Gastroesophageal sphincter (tissue), 4 donors: ENCODE measurements at places on chromosomes 7 and 10. TPM values are rescaled to one million over a fixed set of nuclear protein-coding genes. Genes with fewer than 3 reads are reported as not detected.

Gene MSMB
- not detected for total RNA-seq

Gene ANXA8
- total RNA-seq, result not detected

Gene CDHR1
- total RNA-seq, result not detected

Gene TRIM74
- total RNA-seq, result 2.6 TPM

Gene ECHDC3
- 11.5 TPM for total RNA-seq

DNA sequence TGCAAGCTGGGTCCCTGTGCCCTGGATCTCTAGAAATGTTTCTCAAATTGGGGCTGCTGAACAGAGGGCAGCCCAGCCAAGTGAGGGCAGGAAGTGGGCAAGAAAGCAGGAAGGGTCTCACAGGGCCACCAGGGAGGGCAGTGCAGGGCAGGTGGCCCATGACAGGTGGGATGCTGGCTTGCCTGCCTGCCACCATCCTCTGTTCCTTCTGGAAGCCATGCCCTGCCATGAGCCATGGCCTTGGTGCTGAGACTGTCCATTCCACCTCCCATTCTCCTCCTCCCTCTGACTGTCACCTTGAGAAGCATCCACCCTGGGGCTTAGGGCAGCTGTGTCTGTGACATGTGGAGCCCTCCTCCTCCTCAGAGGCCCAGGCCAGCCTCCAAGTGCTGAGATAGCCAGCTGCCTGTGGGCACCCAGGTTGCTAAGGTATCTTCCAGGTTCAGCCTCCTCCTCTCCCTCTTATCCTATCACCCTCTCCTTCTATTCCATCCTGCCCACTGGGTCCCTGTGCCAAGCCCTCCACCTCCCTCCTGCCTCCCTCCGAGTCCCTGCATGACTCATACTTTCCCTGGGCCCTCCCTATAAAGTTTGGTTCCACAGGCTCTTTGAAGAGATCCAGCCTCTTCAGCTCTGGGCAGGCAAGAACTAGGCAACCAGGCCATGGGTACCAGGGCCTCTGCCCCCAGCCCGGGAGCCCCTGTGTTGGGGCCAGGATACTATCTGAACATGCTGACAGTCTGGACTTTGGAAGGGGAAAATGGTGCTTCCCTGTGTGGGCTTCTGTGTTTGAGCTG, 1.3 kb downstream of the VSIR start:
- peak; percentile 70 for ATAC-seq

DNA sequence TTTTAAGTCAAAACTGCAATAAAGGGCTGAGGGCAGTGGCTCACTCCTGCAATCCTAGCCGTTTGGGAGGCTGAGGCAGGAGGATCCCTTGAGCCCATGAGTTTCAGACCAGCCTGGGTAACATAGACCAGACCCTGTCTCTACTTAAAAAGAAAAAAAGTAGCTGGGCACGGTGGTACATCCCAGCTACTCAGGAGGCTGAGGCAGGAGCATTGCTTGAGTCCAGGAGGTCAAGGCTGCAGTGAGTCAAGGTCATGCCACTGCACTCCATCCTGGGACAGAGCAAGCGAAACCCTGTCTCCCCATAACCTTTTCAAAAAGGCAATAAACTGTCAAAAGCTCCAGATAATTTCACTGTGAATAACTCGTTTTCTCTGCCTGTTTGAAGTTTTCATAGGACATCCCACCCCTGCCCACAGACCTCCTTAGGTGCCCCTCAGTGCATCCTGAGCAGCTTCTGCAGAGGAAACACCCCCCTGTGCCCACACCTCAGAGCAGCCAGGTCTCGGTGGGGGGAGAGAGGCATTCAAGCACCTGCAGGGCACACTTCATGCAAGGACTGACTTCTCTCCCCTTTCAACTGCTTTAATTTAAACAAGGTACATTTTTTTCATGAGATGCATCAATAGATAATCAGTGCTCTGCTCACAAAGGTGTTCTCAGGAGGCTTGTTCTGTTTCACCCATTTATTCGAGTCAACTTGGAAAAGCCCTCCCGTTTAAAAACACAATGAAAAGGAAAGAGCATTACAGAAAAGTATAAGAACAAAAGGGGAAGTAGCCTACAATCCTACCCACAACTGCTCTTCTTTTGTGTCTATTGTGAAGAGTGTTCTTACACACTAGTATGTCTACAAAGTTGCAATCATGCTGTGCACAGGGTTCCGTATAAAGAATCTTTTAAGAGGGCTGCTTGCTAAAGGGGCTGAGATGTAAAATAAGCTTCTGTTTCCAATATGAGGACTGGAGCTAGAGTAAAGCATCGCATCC, 104.9 kb downstream of the KMT2E start:
- no peak for ATAC-seq

GRCh38 chr7:94382746-94383145, 11.9 kb upstream of the COL1A2 start:
- ATAC-seq, result no peak

DNA sequence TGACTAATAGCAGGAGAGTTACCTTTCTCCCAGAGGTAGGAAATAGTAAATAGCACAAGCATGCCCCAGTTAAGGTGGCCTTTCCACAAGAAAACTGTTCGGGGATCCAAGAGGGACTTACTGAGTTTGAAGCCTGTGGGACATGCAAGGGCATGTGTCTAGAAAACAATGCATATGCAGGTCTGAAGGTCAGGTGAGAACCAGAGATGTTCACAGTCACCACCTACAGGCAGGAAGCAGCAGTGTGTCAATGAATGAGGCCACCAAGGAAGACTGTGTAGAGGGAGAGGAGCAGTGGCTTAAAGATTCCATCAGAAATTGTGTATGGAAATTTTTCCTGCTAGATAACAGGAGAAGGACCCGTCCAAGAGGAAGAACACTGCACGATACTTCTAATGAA, 66.0 kb downstream of the CALD1 start:
- no peak for ATAC-seq

DNA sequence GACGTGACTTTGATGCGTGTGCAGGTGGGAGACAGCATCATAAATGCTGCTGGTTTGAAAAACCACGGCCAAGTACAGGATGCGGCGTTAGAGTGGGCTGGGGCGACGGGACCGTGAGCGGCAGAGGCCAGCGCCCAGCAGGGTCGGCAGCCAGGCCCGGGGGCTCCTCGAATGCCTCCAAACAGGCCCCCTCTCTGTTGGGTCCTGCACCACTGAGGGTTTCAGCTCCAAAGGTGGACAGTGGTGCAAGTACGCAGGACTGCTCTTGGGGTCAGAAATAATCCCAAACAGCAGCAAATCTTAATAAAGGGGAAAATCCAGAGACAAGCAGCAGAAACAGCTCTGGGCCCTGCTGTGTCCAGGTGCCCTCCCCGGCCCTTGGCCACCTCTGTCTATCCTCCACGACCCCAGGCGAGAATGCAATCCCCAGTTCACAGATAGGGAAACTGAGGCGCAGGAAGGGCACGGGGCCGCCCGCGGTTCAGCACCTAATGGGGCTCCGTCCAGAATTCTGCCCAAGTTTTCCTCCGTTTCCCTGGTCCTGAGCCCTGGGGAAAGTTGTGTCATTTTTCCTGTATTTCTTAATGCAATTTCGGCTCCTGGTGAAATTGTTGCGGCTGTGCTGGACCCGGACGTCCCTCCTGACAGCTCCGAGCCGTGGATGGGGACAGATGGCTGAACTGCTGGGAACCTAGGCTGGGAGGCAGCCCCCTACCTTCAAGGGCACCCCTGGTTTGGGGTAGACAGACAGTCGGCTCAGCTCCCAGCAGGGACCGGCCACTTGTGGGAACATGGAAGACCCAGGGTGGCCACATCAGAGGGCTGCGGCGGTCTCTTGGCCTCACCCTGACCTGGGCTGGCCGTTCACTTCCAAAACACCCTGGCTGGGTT, 97.4 kb downstream of the FOXL3 start:
- ATAC-seq, result no peak

- no peak for ATAC-seq
Measured at GRCh38 chr7:83366629-83367028, 203.9 kb upstream of the PCLO start.

- ATAC-seq, result no peak
Measured at GRCh38 chr7:73354821-73355220, 26.9 kb downstream of the FKBP6 start.

DNA sequence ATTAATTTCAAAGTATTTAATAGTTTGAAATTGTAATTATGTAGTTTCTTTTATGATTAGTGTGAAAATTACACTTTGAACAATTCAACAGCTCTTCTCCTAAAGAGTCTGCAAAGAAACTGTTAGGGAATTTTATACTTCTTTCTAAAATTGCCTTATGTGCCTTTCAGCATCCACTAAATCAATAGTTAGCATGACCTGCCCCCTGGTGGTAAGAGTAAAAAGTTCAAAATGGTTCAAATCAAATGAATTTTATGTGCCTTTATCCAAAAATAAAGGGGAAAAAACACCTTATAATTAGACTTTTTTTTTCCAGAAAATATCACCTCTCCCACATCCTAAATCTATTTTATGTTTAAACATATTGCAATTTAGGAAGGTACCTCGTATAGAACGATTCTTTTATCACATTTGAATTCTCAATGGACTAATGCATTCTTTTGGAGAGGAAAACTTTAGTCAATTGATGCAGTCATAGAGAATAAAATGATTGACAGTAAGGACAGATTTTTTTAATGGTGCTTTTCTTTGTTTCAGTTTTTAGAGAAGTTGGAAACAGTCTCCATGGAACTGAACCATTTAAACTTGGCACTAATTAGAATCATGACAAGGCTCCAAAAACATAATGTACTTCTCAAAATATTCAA, 163.7 kb downstream of the SEMA3D start:
- no peak for ATAC-seq
